ENCODE measurements at places on chromosomes 5 and 9. TPM values are rescaled to one million over a fixed set of nuclear protein-coding genes. Genes with fewer than 3 reads are reported as not detected.

- DNase-seq: no peak
These were observed 768 bp downstream of the YTHDC2 start for GRCh38 chr5:113514289-113514635.

- DNase-seq: no peak
These were observed 26.4 kb downstream of the ZFAND5 start for GRCh38 chr9:72338631-72339030.

GRCh38 chr5:32935283-32935682, 224.2 kb downstream of the NPR3 start:
- DNase-seq: no peak

GRCh38 chr9:111013707-111014106, 24.6 kb downstream of the LPAR1 start:
- DNase-seq: no peak

- no peak for DNase-seq
These were observed 18.9 kb downstream of the FAM78A start for GRCh38 chr9:131257266-131258025.

- DNase-seq: no peak
These were observed 6.1 kb upstream of the TUSC1 start for GRCh38 chr9:25684321-25684720.

DNA sequence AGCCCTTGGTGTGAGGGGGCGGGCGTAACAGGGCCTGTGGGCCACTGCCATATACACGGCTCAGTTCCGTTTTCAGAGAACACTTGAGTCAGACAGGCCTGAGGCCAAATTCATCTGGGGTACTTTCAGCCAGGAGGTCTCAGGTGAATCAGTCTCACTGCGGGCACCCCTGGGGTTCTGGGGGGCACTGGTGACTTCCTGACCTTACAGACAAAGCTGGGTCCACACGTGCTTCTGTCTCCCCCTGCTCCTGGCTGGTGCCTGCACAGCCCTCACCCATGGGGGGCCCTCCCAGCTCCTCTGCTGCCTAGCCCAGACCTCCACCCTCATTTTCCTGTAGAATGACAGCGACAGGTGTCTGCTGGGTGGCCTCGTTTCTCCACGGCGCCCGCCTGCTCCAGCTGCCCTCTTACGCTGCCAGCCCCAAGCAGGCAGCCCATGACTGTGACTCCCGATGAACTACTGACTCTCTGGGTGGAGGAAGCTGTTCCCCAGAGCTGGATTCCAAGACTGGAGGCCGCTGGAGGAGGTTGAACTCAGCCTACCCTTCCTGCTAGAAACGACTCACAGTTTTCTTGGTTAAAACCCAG, 374.1 kb upstream of the IRX4 start:
- DNase-seq: no peak

- DNase-seq: no peak
These were observed 51.9 kb downstream of the ELL2 start for GRCh38 chr5:95909738-95910137.

GRCh38 chr9:136676297-136676794, 10.9 kb downstream of the AGPAT2 start:
- DNase-seq: no peak

GRCh38 chr5:150046031-150046430, 40.3 kb downstream of the CSF1R start:
- DNase-seq: no peak

DNA sequence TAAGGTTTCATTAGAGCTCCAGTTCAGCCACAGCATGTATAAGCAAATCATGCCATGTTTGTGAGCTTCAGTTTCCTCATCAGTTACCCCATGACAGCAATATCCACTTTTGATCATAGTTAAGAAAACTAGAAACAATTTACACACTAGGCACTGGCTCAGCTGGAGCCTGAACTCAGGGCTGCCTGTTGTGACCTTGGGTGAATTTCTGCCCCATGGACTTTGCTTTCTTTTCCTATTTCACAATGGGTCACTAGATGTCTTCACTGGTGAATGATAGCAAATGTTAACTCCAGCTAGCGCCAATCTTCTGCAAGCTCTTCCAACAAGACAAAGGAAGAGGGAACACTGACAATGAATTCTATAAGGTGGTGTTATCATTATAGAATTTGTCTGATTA, 233.3 kb upstream of the TRIM32 start:
- DNase-seq: no peak

DNA sequence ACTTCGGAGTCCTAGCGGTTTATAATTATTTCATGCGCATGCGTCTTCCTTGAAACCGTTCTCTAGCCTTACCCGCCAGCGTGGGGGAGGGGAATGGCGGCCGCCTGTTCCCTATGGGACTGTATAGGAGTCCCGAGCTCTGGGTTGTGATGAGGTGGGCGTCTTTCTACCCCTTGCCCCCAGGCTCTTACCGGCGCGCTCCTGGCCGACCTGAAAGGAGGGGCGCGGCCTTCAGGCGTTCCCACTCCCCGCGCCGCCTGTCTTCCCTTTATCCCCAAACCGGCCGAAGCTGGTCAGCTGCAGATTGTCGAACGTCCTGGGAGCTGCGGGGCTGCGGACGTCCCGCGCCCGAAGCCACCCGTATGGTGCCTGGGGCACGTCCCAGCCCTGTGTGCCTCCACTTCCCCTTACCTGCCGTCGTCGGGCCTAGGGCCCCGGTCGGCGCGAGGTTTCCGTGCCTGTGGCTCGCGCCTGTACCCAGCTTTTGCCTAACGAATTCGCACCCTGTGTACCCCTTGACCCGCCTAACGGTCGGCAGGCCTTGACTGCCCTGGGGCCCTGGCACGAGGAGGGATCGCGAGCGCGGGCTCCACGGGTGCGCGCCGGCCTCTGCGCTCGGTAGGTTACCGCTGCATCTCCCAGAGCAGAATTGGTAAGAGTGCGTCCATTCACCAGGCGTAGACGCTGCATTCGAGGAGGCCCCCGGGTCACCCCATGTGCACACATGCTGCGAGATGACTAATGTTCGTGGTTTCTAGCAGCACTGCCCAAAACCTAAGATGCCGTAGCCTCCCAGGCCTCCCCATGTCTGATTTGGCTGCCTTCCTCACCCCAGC, 653 bp upstream of the HNRNPH1 start:
- no peak for DNase-seq

DNA sequence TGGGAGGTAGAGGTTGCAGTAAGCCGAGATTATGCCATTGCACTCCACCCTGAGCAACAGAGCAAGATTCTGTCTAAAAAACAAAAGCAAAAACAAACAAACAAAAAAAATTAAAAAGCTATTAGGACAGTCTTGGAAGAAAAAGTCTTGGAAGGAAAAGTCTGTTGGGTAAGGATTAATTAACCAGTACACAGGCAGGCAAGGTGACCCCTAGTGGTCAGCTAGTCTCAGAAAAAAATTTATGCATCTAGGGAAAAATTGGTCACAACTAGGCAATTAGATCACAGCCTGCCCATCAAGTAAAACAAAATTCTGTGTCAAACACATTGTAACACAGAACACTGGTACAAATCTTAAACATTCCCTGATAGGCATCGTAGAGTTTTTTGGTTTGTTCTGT, 6.7 kb upstream of the ANKRD18B start:
- no peak for DNase-seq

DNA sequence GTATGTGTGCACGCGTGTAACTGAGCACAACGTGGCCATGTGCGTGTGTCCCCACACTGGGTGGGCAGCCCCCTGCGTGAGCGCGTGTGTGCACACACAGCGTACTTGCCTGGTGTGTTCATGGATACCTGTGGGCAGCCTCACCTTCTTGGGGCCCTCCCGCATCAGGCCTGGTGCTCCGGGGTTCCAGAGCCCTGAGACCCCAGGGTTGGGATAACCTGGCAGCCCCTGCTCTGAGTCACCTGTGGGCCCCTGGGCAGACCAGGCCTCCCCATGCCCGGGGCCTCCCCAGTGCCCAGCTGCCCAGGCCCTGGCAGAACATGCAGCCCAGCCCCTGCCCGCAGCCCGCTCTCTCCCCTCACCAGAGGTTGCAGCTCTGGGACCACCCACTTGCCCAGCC, 25.2 kb downstream of the LHX3 start:
- no peak for DNase-seq

GRCh38 chr5:9112520-9113291, 433.2 kb downstream of the SEMA5A start:
- no peak for DNase-seq

DNA sequence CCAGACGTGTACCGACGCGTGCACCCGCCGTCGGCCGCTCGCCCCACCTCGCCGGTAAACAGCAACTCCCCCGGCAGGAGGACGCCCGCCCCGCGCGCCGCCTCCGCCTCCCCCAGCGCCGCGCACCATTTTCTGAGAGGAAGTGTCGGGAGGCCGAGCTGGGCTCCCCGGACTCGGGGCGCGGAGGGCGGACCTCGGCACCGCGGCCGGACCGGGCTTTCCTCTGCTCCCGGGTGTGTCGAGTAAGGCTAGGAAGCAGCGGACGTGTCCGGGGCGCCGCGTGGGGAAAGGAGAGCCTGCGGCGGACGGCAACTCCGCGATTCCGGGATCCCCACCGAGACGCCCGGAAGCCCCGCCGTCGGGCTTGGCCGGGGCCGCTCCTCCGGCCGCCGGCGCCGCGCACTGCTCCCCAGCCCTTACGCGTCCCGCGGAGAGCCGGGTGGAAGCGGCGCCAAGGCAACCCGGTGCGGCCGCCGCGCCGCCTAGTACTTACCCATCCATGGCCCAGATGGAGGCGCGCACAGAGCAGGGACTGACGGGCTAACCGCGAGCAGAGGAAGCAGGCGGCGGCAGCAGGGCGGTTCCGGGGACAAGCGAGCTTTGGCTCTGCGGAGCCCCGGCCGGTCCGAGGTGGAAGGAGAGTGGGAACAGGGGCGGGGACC, at the start of gene PTBP3:
Gene PTBP3, minus strand, starts transcription at position 643 of the 662 bp plus-strand sequence. CDS start 35,754 bp downstream, outside the sequence.
- DNase-seq: no peak

- DNase-seq: no peak
These were observed 548.9 kb downstream of the BNC2 start for GRCh38 chr9:16321461-16322119.

DNA sequence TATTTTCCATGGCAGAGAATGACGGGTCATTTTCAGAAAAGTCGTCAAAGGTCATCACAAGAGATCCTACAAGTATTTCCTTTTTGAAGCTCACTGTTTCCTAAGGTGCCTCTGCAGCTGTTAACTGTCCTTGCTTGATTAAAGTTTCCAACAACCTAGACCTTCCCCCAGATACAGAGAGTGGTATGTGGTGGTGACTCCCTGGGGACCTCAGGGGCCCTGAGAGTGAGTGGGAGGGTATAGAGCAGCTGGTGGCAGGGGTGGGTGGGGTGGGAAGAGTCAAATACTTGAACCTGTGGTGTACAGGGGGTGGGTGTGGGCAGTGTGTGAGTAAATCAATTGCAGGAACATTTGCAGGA, 1.6 kb upstream of the CD72 start:
- DNase-seq: no peak

DNA sequence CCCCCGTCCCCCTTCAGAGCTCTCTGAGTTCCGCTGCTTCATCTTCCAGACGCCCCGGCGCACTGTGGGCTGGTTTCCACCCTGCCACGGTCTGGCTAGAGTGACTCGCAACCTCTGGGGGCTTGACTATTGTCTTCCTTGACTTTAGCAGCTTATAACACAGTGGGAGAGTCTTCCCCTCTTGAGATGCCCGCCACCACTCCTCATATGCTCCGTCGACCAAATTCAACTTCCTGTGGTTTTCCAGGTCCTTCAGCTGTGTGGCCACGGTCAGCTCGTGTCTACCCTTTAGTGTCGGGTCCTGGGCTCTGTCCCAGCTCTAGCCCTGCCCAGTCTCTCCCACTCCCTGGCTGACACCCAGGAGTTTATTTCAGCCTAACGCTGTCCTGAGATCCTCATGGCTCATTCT, 28.2 kb upstream of the NCS1 start:
- DNase-seq: no peak

GRCh38 chr9:133098871-133099270, 22.2 kb downstream of the RALGDS start:
- no peak for DNase-seq

DNA sequence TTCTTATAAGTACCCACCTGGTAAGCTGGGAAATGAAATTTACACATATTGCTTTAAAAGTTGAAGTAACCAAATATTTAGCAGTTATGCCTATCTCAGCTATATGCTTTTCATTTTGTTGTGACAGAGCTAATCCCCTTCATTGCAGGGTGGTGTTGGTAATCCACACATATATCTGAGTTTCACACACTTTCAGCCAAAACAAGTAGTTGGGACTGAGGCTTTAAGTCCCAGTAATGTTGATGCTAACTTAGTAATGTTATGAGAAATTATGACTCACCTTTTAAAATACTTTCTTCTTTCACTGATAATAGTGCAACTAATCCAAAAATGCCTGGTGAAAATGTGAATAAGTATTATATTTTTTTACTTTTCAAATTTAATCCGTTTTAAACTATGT, 19.2 kb upstream of the RICTOR start:
- no peak for DNase-seq

GRCh38 chr9:720239-720881, 121.1 kb upstream of the DMRT1 start:
- no peak for DNase-seq

DNA sequence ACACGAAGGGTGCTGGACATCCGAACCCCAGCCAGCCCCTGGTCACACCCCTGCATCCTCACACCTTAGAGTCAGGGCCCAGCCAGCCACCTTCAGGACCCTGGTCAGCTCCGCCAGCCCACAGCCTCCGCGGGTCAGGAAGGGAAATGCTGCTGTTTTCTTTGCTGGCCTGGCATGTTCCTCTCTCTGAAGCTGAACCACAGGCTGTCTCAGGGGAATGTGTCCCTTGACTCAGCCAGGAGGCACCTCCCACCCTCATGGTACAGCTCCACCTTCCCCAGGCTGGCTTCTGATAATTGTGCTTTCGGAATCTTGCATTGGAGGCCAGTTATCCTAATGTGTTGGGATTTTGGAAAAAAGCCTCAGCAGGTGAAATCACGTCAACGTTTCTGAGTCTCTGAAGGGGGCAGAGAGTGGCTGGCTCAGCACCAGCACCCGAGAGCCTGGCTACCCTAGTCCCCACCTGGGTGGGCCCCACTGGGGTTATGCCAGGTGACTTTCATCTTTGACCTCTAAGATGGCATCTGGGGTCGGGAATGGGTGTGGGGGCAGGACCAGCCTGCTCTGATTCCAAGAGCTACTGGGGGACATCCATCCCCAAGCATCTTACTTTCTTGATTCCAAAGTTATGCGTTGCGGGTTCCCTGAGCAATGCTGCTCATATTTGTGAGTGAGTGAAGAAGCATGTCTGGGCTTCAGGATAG, 9.8 kb upstream of the OLFM1 start:
- no peak for DNase-seq

GRCh38 chr9:95130484-95130883, 187.0 kb downstream of the FANCC start:
- DNase-seq: no peak

DNA sequence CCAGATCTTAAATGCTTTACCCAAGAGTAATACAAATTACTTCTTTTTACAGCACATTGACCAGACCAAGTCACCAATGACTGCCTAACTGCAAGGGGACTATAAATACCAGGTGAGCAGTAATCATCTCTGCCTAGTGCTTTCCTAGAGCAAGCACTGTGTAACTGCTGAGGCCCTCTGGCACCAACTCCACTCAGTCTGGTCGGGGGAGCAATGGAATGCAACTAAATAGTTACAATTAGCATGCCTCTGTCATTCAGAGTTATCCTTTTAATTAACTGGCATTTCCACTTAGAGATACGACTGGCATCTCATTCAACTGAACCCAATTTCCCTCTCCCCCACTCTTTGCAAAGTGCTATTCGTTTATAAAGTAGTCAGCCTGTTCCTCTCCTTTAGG, 1309.1 kb upstream of the DMAC1 start:
- no peak for DNase-seq

Gene TMOD1
- total RNA-seq: 9.3 TPM

Gene FOXD4L3
- total RNA-seq: not detected

Gene IL3
- not detected for total RNA-seq

Gene PCAT7
- 0.05 TPM for total RNA-seq

Gene SH3RF2
- total RNA-seq: 1.0 TPM

Gene IFNE
- total RNA-seq: 1.3 TPM

Gene SOX30
- not detected for total RNA-seq

Gene FOXD4
- not detected for total RNA-seq

Gene TRMT10B
- total RNA-seq: 6.6 TPM

Gene TSSK1B
- total RNA-seq: 1.2 TPM
